ENCODE measurements at places on chromosomes 12 and 14.
A peak's percentile ranks its signal among the peaks of the same experiment; 100 is the strongest.

DNA sequence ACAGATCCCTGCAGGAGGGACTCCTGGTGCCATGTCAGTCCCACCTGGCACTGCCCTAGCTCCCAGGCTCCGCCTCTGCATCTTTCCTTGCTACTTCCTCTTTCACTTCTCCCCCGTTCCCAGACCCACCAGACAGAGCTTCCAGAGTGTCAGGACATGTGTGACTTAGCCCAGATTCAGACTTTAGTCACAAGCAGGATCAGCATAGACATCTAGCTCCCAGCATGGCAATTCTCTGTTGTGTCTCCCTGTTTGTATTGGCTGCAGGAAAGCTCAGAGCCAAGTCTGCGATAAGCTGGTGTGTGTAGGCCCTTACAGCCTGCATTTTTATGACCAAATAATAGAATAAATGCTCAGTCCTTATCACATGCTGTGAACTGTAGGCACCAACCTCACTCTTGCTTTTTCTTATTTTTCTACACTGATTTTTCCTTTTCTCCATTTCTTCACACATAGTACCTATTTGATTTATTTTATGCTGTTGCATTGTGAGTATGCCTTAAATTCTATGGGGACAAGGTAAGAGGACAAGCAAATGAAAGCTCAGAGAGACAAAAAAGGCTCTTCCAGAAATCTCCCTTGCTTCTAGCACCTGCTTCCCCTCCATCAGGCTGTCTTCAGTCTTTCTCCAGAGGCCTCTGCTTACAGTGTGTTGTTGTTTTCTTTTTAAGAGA lies 5.9 kb downstream of the DHRS2 start:
- DNase-seq: no peak

DNA sequence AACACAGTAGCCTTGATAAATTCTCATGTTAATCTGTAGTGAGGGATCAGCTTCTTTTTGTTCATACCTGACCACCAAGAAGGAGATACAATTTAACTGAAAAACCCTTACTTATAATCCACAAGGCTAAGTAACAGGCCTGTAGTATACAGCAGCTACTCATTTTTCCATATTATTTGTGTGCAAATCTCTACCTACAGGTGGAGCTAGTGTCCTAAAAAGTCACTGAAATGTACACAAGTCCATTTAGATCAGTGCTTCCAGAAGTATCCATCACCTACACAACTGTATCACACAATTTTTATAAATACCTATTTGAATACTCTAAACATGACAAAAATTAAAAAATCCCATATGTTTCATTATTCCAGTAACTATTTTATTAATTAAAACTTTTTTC lies 173.2 kb downstream of the SLC35F4 start:
- DNase-seq: peak; percentile 49

- no peak for DNase-seq
Observed at GRCh38 chr12:77592836-77593235, 237.9 kb upstream of the NAV3 start.

- no peak for DNase-seq
Observed at GRCh38 chr14:35558680-35559079, 24.7 kb downstream of the INSM2 start.

GRCh38 chr14:58133739-58134138 lies 18.3 kb downstream of the ARMH4 start:
- peak; percentile 83 for DNase-seq

DNA sequence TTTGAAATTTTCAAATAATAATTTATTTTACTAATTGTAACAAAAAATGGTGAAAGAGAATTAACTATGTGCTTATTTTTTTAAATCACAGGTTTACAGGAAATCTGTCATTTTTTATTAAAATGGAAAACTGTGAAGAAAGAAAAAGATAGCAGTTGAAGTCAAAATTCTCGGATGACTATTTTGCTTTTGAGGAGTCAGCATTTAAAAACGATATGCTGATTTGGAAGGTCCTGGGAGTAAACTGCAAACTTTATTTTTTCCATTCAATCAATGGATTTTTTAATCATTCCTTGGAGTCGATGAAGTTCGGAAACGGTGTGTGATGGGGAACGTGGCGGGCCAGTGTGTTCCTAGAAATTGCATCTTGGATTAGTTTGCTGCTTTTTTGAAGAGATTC lies 258.9 kb upstream of the NAV3 start:
- no peak for DNase-seq

GRCh38 chr12:15892645-15893259 lies 10.6 kb downstream of the STRAP start:
- DNase-seq: no peak

- no peak for DNase-seq
Observed at GRCh38 chr12:26713885-26714383, 119.1 kb downstream of the ITPR2 start.

GRCh38 chr12:68189821-68190242 lies 30.3 kb upstream of the IFNG start:
- peak; percentile 82 for DNase-seq

- DNase-seq: no peak
Observed at GRCh38 chr12:132255642-132256041, 73.7 kb downstream of the GALNT9 start.

DNA sequence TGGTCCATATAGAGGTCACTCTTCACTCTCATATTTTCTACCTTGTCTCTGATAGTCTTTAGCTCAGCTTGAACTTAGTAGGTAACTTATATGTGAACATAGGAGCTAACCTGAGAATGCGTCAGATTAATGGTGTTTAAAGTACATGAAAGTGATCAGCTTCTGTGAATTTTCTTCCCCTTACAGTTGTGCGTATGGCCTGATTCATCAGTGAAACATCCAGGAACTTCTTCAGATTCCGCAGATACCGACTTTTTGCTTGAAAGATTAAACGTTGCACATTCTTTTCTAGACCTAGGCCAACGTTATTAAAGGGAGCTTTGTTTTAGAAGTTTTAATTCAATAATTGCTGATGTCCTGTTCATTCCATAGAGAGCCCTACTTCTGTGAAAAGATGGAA lies 1945.1 kb upstream of the SEL1L start:
- no peak for DNase-seq

- no peak for DNase-seq
Observed at GRCh38 chr12:20883288-20883687, 72.8 kb downstream of the SLCO1B3 start.

DNA sequence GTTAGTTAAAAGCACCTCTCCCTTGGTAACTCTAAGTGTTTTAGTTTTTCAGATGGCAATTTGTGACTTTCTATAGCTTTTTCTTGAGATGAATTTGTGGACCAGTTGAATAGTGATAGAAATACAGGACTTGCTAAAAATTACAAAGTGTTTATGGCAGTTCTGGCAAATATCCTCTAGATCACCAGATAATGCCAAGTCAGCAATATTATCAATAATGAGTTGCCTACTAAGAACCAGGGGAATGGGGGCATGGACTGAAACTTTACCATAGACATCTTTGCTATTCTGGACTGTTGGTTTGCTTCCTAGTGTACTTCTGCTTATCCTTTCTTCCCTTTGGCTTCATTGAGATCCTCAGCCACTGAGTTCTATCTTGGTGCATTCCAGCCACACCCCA lies 584.2 kb downstream of the DIO2 start:
- DNase-seq: no peak

DNA sequence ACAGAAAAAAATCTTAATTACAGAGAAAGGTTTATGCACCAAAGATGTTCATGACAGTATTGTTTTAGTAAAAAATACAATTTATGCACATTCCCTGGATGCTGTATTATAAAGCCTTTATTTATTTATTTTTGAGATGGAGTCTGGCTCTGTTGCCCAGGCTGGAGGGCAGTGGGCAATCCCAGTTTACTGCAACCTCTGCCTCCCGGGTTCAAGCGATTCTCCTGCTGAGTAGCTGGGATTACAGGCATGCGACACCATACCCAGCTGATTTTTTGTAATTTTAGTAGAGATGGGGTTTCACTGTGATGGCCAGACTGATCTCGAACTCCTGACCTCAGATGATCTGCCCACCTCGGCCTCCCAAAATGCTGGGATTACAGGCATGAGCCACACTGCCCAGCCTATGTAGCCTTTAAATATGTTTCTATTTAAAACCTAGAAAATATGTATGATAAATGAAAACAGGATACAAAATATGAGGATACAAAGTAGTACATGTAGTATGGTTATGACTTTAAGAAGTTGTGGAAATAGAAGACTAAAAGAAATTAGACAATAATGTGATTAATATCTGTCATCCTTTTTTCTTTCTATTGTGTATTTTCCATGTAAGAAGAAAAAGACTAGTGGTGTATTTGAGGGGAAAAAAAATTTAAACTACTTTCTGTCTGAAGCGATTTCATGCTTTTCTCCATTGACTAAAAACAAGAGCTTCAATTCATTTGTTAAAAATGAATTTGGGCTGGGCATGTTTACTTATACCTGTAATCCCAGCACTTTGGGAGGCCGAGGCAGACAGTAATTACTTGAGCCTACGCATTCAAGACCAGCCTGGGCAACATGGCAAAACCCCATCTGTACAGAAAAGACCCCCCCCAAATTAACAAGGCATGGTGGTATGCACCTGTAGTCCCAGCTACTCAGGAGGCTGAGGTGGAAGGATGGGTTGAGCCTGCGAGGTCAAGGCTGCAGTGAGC lies 13.1 kb downstream of the ATF1 start:
- DNase-seq: no peak

GRCh38 chr14:31229009-31229408 lies 21.4 kb upstream of the HECTD1 start:
- no peak for DNase-seq

- no peak for DNase-seq
Observed at GRCh38 chr12:104295954-104296353, 7.6 kb upstream of the EID3 start.

DNA sequence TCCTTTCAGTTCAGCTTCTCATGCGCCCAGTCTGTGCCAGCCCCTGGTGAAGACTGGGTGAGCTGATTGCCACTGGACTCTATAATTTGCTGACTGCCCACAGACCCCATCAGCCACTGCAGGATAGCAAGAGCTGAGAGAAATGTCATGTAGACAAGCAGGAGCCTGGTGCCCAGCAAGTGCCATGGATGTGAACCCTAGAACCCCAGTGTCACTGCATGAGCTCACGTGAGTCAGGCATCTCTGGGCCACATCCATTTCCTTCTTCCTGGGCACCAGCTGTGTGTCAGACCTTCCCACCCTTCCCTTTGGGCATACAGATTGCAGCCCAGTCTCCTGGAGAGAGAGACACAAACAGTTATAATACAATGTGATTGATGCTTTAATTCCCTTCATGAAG lies 73.8 kb downstream of the NTF3 start:
- DNase-seq: no peak

DNA sequence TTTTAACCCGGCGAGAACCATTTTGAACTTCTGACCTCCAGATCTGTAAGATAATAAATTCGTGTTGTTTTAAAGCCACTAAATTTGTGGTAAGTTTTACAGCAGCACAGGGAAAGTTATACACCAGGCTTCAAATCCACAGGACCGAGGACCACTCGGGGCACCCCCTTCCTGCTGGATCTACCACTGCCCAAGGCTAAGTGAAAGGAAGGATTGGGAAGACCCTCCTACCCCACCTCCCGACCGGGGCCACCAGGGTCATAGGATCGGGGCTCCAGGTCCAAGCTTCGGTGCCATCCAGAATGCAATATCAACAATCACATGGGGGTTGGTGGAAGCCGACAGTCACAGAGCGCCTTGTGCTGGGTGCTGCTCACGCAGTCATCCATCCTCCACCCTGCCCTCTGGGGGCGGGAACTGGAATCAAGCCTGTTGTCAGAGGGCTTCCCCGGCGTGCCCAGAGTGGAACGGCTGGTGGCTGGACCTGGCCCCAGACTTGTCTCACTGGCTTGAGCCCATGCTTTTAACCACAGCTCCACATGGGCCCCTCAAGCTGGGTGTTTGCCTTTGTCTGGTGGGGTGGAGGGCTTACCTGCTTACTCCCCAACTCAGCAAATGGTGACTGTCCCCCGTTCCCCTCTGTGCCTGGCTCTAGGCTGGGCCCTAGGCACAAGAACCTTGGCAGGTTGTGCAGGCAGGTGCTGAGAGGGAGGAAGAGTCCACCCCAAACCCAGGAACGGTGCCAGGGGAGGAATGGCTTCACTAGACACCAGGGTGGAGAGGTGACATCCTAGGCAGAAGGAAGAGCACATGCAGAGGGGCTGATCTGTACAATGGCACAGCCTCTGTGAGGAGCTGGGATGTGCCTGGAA lies 180.3 kb upstream of the RTL1 start:
- DNase-seq: no peak

- no peak for DNase-seq
Observed at GRCh38 chr12:54412348-54412747, 6.7 kb downstream of the ITGA5 start.

GRCh38 chr12:52235822-52236361 lies 2.8 kb downstream of the KRT7 start:
- DNase-seq: no peak

GRCh38 chr14:104562606-104563005 lies 17.0 kb upstream of the C14orf180 start:
- no peak for DNase-seq

GRCh38 chr12:29752121-29752520 lies 31.6 kb downstream of the TMTC1 start:
- DNase-seq: no peak

DNA sequence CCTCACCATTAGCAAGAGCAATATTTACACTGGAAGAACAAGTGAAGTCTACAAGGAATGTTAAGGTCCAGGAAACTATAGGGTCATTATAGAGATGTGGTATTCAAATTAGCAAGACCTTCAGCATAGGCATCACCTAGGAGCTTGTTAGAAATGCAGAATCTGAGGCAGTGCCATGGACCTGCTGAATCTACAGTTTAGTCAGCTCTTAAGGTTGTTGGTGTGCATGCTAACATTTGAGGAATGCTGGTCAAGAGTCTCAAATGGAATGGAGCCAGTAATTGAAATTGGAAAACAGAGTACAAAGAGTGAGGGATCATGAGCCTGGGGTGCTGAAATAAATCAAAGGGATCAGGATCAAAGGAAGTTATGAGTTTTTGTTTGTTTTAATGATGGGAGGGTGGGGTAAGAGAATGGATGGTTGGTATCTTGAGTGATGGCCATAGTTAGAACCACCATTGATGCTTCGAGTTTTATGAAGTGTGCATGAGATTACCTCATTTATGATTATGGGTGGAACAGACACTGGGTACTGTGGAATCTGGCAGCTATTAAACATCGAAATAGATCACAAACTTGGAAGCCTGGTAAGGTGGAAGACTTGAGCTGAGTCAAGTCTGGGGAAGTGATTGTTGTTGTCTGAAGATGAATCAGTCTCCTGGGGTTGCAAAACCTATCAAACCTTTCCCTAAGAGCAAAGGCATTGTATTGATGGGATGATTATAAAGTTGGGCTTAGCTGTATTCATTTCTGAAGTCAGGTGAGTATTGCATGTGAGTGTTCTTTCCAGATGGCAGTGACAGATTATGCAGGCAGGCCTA lies 323.3 kb upstream of the E2F7 start:
- DNase-seq: peak; percentile 52

GRCh38 chr12:57899010-57899662 lies 42.2 kb upstream of the ATP23 start:
- DNase-seq: peak; percentile 74

Measured in foreskin keratinocyte (primary cell).